ENCODE measurements at places on chromosomes 11 and 22. TPM values are rescaled to one million over a fixed set of nuclear protein-coding genes. Genes with fewer than 3 reads are reported as not detected.

NXPE1 gene
- 3.9 TPM for total RNA-seq

TBX1 gene
- total RNA-seq, result 23.3 TPM

CASP5 gene
- total RNA-seq, result not detected

SYT13 gene
- total RNA-seq, result 0.68 TPM

BCO2 gene
- 11.0 TPM for total RNA-seq

PDGFB gene
- 13.3 TPM for total RNA-seq

SLC22A24 gene
- not detected for total RNA-seq

ANGPTL5 gene
- 0.62 TPM for total RNA-seq

KCNJ11 gene
- 2.1 TPM for total RNA-seq

MMP27 gene
- not detected for total RNA-seq

MYEOV gene
- total RNA-seq, result 1.1 TPM

NADSYN1 gene
- total RNA-seq, result 75.7 TPM

ETS1 gene
- 15.3 TPM for total RNA-seq

DDB1 gene
- 266 TPM for total RNA-seq

RDX gene
- 144 TPM for total RNA-seq

OR5P2 gene
- total RNA-seq, result not detected

APOL4 gene
- total RNA-seq, result 0.55 TPM

SYTL2 gene
- total RNA-seq, result 12.3 TPM

DDI1 gene
- 17.8 TPM for total RNA-seq

ASCL2 gene
- total RNA-seq, result 4.8 TPM

CDC45 gene
- total RNA-seq, result 43.7 TPM

OR51B5 gene
- 2.7 TPM for total RNA-seq

LIF gene
- 0.08 TPM for total RNA-seq

YAP1 gene
- total RNA-seq, result 110 TPM

CCDC89 gene
- 27.9 TPM for total RNA-seq

GVQW3 gene
- 8.2 TPM for total RNA-seq

CYP2D6 gene
- 1.4 TPM for total RNA-seq

CCDC116 gene
- 28.6 TPM for total RNA-seq

OR10G6 gene
- not detected for total RNA-seq

TIMP3 gene
- total RNA-seq, result 200 TPM

MYRF gene
- 9.2 TPM for total RNA-seq

OR8U1 gene
- total RNA-seq, result not detected

ALX4 gene
- total RNA-seq, result 0.56 TPM

CDKN1C gene
- 34.9 TPM for total RNA-seq

APOBEC3F gene
- 30.5 TPM for total RNA-seq

HYLS1 gene
- total RNA-seq, result 26.1 TPM

IRAG1 gene
- total RNA-seq, result 17.7 TPM

NOX4 gene
- 1.3 TPM for total RNA-seq

OR5W2 gene
- total RNA-seq, result not detected

C22orf31 gene
- total RNA-seq, result 10.9 TPM

OR5L1 gene
- not detected for total RNA-seq

NPAS4 gene
- 0.50 TPM for total RNA-seq

CLTCL1 gene
- 54.4 TPM for total RNA-seq

KCNJ1 gene
- 0.24 TPM for total RNA-seq

SMTNL1 gene
- total RNA-seq, result 0.37 TPM

TRPM5 gene
- 0.94 TPM for total RNA-seq

XKR3 gene
- total RNA-seq, result 4.9 TPM

AIFM3 gene
- 2.9 TPM for total RNA-seq

UPK2 gene
- 0.68 TPM for total RNA-seq

ASRGL1 gene
- total RNA-seq, result 119 TPM

RRP7A gene
- 30.8 TPM for total RNA-seq

GSTT2B gene
- total RNA-seq, result 7.9 TPM

RFPL3 gene
- 3.6 TPM for total RNA-seq

TRPC6 gene
- 4.1 TPM for total RNA-seq

ALKBH8 gene
- 7.8 TPM for total RNA-seq

PARVA gene
- 18.7 TPM for total RNA-seq

HORMAD2 gene
- total RNA-seq, result 14.7 TPM

C11orf98 gene
- 62.8 TPM for total RNA-seq
